ENCODE measurements at places on chromosomes 6 and 20.

DNA sequence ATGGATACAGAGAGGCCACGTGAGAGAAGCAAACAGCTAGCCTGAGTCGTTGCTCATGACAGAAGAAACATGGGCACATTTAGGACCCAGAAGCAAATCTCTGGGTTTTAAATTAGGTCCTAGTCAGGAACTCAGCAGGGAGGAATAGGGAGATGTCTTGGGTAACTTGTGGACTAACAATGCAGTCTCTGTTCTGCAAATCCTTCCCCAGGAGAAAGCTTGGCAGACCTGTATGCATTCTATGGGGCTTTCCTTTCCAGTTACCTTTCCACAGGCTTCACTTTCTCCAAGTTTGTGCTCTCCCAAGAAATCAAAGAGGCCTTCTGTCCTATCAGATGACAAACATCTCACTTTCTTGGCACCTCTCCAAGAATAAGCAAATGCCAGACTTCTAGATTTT is 47.2 kb upstream of the PLCB4 start:
- no peak for DNase-seq

GRCh38 chr6:41934278-41935192 is 7.1 kb downstream of the CCND3 start:
- no peak for DNase-seq

GRCh38 chr6:18212231-18212630 is 52.1 kb downstream of the DEK start:
- DNase-seq, result no peak

DNA sequence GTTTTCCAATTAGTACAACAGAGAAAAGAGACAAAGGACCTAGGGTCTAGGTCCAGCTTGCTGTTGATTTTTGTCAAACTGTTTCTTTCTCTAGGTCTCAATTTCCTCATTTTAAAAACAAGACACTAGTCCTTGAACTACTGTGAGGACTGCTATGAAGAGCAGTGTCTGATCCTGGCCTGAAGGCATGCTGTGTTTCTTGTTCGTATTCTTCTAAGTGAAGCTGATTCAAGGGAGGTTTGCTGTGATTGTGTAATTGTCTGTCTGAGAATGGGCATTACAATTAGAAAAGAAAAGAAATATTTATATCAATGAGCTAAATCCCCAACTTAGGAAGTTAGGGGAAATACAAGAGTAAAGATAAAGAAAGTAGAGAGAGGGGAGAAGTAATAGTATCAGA is 228.2 kb upstream of the SUPT3H start:
- DNase-seq, result no peak

DNA sequence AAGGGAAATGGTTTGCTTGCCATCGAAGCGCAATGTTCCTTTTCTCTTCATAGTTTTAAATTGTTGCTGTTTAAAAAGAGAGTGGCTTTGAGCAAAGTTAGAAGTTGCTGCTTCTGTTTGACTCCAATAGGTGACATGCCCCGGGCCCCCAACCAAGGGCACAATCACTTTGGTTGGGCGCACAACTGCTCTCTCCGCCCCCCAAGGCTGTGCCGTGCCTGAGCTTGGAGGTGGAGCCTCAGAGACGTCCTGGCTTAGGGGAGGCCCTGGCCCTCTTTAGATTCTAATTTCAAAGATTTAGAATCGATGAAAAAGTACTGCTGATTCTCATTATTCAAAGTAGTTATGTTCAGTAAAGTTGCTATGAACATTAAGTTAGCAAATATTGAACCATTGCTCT is 725.9 kb downstream of the COL12A1 start:
- DNase-seq, result no peak

Data from left renal cortex interstitium (tissue), 4 donors.